ENCODE measurements at places on chromosomes 11 and 22.

DNA sequence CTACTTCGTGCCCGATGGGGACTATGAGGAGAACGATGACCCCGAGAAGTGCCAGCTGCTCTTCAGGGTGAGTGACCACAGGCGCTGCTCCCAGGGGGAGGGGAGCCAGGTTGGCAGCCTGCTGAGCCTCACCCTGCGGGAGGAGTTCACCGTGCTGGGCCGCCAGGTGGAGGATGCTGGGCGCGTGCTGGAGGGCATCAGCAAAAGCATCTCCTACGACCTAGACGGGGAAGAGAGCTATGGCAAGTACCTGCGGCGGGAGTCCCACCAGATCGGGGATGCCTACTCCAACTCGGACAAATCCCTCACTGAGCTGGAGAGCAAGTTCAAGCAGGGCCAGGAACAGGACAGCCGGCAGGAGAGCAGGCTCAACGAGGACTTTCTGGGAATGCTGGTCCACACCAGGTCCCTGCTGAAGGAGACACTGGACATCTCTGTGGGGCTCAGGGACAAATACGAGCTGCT, 751 bp downstream of the FIBIN start:
- DNase-seq = no peak

- DNase-seq = no peak
Measured at GRCh38 chr11:15933886-15934625, 422.3 kb downstream of the SOX6 start.

- no peak for DNase-seq
Measured at GRCh38 chr22:40210818-40211217, 33.1 kb downstream of the TNRC6B start.

- no peak for DNase-seq
Measured at GRCh38 chr11:34512840-34513681, 533 bp downstream of the ELF5 start.

GRCh38 chr11:31499576-31500178, 9.7 kb downstream of the IMMP1L start:
- DNase-seq = no peak

- no peak for DNase-seq
Measured at GRCh38 chr11:83819931-83820549, 533.9 kb upstream of the CCDC90B start.

GRCh38 chr22:35258191-35258988, 1.1 kb downstream of the HMGXB4 start:
- no peak for DNase-seq

DNA sequence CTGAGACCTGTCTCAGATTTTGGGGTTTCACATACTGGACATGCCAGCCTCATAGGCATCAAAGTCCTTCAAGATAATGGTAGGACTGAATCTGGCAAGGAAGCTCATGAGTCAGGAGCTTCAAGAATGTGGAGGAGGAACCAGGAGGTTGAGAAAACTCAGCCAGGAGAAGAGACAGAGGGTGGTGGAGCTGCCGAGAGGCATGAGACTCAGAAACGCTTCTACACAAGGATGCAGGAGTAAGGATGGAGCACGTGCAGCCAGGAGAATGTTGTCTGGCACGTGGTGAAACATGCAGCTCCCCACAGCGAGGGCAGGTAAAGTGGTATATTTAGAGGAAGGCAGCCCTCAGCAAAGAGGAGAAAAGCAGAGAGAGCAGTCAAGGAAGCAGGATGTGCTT, 148.7 kb upstream of the ISX start:
- no peak for DNase-seq

- DNase-seq = no peak
Measured at GRCh38 chr11:128343135-128343514, 244.2 kb downstream of the ETS1 start.

DNA sequence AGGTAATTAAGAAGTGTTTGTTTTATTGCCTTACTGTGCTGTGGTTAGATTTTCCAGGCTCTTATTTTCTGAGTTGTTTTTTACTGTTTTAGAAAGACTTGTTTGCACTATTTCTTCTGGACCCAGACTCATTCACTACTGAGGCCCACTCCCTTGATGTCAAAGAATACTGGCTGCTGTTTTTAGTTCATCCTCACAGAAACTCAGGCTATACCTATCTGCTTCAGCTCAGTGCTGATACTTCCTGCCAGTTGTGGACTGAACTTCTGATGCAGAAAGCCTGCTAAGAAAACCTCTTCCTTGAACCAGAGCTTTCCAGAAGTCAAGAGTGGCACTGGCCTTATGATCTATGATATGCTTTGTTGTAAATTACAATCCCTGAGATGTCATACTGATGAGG, 15.9 kb upstream of the PIK3IP1 start:
- DNase-seq = no peak

GRCh38 chr11:98056945-98057344, 963.8 kb upstream of the CNTN5 start:
- no peak for DNase-seq

DNA sequence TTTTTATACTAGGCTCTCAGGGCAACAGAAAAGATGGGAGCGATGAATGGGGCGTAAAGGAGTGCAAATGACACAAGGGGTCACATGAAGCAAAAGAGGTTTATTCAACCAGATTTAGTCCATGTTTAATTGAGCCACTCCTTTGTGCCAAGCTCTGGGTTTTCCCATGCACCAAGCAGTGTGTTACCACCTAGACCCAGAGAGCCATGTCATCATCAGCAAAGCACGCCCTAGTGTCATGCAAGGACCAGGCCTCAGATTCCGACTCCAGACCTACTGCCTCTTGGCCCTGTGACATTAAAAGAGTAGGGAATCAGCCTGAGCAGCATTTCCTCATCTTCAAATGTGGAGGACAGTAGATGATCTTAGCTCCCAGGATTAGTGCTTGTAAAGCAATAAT, 1.1 kb upstream of the IGLL5 start:
- no peak for DNase-seq

GRCh38 chr11:68216171-68216938, 3.3 kb upstream of the KMT5B start:
- no peak for DNase-seq

DNA sequence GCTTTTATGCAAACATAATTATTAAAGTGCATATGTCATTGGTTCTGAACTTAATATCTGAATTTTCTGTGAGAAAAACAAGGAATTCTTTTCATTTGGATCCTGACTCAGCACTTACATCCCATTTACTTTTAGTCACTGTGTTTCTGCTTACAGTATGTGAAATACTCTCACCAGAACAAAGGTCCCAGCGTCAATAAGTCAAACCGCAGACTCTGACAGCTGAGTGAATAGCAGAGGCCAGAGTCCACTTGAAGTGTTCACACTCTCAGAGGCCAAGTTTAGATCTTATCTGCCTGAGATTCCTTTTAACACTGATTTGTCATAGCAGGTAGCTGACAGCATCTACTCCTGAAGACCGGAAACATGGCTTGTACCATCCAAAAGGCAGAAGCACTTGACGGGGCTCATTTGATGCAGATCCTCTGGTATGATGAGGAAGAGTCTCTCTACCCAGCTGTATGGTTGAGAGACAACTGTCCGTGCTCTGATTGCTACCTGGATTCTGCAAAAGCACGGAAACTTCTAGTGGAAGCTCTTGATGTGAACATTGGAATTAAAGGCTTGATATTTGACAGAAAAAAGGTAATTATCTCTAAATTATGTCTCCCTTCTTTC, 14.6 kb downstream of the BBOX1 start:
- DNase-seq = no peak

DNA sequence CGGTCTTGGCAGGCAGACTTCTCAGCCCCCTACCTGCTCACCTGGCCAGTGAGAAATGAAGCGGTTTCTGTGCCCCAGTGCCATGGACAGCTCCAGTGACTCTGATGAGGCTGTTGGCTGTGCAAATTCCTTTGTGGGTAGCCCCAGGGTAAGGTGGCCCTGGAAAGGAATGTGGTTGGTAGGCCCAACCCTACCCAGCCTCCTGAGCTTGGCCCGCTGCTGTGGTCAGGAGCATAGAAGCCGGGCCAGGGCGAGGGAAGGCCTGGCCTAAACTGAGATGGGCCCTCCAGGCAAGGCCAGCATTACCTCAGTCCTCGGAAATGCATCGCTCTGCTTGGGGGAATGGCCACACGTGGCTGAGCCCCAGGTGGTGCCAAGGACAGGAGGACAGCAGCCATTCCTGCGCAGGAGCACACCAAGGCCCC, 16.9 kb downstream of the DAGLA start:
- DNase-seq = no peak

DNA sequence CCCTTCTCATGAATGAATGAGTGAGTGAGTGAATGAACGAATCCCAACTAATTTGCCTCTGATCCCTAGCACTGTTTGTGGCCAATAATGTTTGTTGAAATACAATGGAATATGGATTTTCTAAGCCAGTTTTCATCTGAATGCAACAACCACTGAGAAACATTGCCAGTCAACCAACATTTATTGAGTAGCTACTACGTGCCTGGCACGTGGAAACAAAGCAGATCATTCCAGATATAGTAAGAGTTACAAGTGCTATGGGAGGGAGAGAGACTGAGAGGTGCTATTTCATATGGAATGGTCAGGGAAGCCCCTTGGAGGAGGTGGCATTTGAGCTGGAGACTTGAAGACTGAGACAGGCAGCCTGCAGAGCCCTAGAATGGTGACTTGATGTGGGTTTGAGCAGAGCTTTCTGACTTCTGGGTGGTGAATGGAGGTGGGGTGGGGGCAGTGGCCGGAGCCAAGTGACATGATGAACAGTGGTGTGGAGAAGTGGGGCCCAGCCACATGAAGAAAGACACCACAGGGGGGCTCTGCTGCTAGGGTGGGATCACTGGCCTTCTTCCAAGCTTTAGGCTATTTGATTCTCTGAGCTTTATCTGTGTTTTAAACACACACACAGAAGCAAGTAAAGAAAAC, 35.1 kb upstream of the SMTN start:
- no peak for DNase-seq

GRCh38 chr22:24005201-24005600, at the start of gene GSTT4:
TSS of gene GSTT4 (minus strand) at chr22:24005453. CDS start at chr22:24005356, 97 bp downstream.
- DNase-seq = no peak

- no peak for DNase-seq
Measured at GRCh38 chr22:38033522-38034277, 23.5 kb upstream of the PICK1 start.

Data from cortex of kidney (tissue), 1 donor.